ENCODE measurements at places on chromosomes 16 and 17.

DNA sequence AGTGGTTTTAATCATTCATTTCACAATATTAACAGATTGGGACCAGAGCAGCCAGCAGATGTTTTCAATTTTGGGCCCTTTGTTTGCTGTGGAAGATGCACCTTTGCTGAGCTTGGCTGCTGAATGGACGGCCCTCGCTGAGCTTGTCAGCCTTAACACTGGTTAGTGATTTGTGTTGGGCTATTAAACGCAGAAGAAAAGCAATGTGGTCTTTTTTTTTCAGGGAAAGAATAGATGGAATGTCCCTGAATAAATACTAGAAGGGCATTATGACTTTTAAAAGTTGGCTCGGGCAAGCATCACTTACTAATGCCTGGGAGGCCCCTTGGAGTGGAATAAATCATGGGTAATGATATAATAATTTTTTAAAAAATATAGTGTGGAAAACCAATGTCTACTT lies 297.0 kb downstream of the MAP2K6 start:
- DNase-seq: no peak

GRCh38 chr17:28457890-28458289 lies 15.6 kb upstream of the SLC13A2 start:
- DNase-seq: no peak

DNA sequence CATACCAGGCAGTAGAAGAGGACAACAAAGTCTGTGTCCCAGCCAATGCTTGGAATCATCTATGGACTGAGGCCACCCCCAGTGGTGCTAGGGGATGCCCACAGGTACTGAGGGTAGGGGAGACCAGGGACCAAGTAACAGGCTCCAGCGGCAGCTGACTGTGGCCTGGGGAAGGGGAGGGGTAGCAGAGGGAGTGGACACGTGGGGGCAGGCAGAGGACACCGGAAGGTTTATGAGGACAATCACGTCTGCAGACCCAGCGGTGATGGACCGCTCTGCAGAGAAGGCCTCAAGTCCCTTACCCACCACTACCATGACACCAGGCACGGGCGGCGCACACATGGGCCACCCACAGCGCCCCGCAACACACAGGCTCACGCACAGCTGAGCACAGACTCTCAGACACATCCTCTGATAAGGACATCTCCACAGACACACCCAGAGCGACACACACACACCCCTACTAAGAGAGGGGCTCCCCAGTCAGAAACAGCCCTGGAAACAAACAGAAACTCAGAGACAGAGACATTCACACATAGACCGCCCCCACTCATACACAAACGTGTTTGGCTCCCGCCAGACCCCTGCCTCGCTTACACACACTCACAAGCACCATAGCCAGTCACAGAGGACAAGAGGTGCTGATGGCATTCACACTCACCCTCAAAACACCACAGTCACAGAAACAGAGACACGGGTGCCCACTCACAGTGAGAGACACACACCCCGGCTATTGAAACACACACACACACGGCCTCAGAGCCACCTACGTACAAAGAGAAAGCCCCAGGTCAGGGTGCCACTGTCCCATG lies 35.8 kb downstream of the SRCIN1 start:
- no peak for DNase-seq

DNA sequence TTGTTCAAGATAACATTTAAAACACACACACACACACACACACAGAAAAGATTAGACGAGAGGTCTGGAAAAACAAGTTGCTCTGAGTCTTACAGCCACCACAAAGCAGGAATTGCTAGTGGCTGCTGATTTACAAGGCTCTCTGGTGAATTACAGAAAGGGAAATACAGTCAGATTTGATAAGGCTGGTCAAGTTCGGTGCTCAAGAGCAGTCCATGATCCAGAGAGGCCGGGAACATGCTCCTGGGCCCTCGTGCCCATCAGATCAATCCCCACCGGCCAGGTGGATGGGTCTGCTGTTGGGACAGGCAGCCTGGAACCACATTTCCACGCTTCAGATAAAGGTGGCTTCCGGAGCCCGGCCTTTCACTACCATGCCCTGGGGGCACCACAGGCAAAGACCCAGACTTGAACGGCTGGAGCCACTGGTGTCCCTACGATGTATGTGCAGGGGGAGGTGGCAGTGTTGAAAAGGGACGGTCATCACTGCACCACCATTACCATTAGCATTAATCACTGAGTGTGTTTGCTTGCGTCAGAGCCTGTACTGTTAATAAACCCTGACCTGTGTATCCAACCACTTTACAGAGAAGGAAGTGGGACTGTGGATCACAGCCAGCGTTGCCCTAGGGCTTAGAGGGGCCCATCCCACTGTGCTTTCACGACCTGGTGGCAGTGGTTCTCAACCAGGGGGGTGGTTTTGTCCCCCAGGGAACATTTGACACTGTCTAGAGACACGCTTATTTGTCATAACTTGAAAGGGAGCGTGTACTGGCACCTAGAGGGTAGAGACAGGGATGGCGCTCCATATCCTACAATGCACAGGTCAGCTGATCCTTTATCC lies 95.1 kb downstream of the XYLT1 start:
- no peak for DNase-seq

DNA sequence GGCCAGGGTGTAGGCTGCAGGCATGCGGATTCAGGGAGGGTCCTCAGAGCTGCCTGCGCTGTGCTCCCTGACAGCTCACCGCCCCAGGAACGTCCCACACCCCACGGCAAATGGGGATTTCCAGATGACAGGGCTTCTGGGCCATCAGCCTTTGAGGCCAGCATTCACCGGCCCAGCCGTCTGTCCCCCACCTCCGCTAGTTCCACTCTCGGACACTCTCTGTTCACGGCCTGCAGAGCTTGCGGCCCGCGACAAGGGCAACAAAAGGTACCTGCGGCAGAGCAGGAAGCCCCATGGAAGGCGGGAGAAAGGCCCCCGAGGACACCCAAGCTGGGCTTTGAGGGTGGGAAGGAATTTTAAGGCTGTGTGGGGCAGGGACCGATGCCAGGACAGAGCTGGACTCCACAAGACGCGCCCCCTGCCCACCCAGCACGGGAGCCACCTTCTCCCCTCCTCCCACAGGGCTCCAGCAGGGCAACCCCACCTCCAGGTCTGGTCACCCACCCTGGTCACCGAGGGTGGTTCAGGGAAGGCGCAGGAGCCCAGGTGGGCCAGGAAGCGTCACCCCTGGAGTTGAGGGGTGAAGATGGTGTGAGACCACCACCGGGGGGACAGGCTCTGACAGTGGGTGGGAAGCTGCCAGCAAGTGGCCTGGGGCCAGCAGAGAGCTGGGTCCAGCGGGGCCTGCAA lies 5.6 kb upstream of the CYBA start:
- DNase-seq: no peak
